ENCODE measurements at places on chromosomes 2 and 18.
A peak's percentile ranks its signal among the peaks of the same experiment; 100 is the strongest.

DNA sequence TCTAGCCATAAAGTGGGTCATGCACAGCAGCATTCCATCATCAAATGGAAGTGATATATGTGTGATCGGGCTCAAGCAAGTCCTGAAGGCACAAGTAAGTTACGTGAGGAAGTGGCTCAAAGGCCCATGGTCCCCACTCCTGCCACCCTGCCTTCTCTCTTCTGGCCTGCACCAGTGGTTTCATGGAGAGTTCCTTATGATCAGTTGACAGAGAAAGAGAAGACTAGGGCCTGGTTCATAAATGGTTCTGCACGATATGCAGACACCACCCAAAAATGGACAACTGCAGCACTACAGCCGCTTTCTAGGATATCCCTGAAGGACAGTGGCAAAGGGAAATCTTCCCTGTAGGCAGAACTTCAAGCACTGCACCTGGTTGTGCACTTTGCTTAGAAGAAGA, 412.6 kb upstream of the SMIM21 start:
- DNase-seq: no peak

DNA sequence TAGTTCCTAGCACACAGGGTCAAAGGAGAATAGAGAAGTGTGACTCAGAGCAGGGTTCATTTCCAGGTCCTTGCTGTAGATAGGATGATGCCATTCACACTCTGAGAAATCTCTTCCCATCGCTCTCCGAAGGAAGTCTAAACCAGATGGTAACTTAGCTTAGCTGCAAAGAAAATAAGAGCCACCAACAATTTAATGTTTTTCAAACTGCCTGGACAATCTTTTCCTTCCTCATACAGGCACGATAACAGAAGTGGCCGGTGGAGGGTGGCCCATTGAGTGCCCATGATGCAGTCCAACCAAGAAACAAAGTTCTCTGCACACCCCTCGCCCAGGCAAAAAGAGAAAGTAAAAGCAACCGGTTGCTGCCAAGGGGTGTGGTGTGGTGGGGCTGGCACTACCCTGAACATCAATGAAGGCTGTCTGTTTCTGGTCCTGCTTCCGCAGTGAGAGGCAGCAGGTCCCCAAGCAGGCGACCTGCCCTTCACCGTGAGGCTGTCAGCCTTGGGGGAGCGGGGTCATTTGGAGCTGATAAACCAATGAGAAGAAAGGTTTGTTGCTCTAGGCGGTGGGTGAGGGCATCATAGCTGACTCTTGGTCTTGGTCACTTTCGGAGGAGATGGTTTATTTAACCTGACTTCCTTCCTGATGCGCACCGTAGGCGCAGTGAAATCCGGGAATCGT, 105.6 kb upstream of the CD302 start:
- DNase-seq: no peak

DNA sequence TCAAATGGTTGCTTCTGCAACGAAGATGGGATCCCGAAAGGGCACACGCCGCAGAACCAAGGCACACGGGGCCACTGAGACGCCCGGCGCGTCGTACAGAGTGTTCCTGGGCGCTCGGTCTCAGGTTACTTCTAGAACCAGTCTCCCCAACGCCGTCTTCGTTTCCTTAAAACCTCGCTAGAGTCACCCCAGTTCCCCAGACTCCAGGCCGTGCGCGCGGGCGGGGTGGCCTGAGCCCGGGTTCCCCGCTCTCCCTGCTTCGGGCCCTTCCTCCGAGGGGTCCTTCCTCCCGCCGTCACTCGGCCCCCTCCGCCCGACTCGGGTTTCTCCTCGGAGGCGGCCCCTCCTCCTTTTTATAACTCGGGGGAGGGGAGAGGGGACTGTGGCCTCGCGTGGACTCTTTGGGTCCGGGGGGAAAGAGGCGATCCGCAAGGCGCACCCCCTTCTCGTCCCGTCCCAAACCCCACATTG, 774 bp upstream of the FZD7 start:
- DNase-seq: peak; percentile 72

DNA sequence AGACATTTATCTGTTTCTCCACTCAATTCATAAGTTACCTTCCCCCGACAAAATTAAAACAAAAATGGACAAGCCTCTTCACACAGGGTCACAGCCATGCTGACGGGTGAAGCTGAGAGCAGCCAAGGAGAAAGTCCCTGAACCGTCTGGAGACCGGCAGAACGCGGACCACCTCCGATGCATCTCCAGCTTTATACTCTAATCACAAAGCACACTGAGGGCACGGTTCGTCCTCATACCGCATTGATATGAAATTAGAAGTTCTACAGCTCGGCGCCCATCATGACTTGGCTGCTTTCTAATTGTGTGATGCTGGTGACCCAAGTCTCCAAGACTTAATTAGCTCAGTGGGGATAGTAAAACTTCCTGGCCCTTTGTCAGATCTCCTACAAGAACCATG, 181.2 kb upstream of the PXDN start:
- DNase-seq: no peak

DNA sequence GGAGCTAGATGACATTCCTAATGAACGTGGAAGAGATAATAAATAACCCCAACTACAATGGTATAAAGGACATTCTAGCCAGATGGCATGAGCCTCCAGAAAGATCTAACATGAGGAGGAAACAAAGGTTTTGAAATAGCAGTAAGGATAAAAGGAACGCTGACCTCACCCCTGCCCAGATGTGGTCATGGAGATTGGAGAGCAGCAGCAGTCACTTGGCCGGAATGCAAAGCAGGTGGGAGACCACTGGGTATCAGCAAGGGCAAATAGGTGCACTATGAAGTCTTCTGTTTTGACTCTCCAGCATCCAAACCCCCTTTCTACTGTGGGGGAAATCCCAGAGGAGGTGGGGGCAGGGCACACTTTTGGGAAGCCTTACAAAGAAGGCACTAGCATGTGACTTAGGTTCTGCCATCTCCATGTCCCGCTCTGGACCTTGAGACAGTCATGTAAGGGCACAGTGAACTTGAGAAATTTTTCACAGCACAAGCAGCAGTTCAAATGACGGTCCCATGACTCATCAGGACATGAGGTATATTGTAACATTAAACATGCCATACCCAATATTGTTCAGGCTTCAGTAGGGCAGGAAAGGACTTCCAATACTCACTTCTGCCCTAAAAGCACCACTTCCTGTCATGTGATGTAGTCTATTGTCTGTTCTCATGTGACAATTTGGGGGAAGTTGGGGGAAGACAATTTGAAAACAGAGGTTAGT, 55.2 kb downstream of the METTL4 start:
- no peak for DNase-seq

DNA sequence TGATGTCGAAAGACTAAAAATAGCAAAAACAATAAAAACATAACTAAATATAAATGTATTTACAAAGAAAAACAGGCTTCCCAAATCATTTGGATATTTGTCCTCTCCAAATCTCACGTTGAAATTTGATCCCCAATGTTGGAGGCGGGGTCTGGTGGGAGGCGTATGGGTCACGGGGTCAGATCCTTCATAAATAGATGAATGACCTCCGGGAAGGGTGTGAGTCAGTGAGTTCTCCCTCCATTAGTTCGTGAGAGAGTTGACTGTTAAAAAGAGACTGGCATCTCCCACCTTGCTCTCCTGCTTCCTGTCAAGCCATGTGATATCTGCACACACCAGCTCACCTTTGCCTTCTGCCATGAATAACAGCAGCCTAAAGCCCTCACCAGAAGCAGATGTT, 703.0 kb downstream of the TMEM182 start:
- no peak for DNase-seq

- DNase-seq: peak; percentile 69
Measured at GRCh38 chr2:9002637-9003365, 683 bp downstream of the MBOAT2 start.

- no peak for DNase-seq
Measured at GRCh38 chr2:230137902-230138539, 69.3 kb upstream of the SLC16A14 start.

All from NCI-H82 (cell line).